ENCODE measurements at places on chromosomes 4 and X. TPM values are rescaled to one million over a fixed set of nuclear protein-coding genes. Genes with fewer than 3 reads are reported as not detected.

Gene TSC22D3
- total RNA-seq: 57.7 TPM

- no peak for DNase-seq
Observed at GRCh38 chr4:152415980-152416379, 119.9 kb downstream of the FBXW7 start.

- no peak for DNase-seq
Observed at GRCh38 chr4:138602664-138603063, 360.5 kb upstream of the SLC7A11 start.

- peak; percentile 4 for DNase-seq
Observed at GRCh38 chr4:82851885-82852750, 38.8 kb downstream of the SEC31A start.

GRCh38 chr4:35252866-35253265 is 991.4 kb downstream of the ARAP2 start:
- no peak for DNase-seq

Data from NCI-H460 (cell line).